ENCODE measurements at places on chromosomes 12 and 14. TPM values are rescaled to one million over a fixed set of nuclear protein-coding genes. Genes with fewer than 3 reads are reported as not detected.

The TAS2R13 gene
- total RNA-seq, result 0.63 TPM

The PRH2 gene
- not detected for total RNA-seq

The AKAP3 gene
- 7.1 TPM for total RNA-seq

DNA sequence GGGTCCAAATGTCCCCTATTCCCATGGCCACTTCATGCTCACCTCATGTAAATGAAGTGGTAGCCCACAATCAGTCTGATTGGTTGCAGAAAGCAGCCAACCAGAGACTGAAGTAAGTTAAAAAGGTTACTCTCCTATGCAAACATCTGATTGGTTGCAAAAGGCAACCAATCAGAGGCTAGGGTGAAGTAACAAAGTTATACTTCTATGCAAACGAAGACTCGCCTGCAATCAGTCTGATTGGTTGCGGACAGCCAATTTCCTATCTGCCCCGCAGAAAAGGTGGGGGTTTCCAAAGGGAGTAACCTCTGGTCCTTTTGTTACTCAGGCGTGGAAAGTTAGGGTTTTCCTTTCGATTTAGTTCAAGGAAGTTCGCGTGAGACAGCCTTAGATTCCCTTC is 208.1 kb upstream of the NEDD1 start:
- DNase-seq, result no peak

DNA sequence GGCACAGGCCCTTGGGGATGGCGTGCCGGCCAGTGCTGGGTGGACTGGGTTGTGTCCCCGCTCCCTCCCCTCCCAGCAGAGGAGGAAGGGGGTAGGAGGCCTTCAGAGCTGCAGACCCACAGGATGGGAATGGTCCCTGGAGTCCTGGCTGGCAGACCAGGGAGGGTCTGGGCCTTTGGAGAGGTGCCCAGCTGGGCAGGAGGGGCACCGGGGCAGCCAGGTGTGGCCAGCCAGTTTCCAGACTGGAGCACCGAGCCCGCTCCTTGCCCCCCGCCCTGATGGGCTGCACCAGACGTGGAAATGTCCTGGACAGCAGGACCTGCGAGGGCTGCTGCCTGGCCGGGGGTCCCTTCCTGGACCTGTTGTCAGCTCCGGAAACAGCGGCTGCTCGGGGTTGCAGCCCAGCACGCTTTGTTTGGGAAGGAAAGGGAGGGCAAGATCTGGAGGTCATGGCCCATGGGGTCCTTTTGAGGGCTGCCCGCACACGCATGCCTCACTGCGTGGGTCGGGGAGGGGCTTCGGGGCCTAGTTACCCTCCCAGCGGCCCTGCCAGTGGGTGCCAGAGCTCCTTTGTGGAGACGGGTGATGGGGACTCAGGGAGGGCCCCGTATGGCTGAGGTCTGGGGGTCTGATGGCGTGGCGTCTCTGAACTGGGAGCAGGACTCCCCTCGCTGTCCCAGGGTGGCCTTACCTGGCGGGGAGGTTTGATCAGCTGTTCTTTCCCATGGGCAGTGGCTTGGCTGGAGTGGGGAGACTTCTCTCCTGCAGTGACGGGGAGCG is 9.1 kb downstream of the KIF26A start:
- no peak for DNase-seq

DNA sequence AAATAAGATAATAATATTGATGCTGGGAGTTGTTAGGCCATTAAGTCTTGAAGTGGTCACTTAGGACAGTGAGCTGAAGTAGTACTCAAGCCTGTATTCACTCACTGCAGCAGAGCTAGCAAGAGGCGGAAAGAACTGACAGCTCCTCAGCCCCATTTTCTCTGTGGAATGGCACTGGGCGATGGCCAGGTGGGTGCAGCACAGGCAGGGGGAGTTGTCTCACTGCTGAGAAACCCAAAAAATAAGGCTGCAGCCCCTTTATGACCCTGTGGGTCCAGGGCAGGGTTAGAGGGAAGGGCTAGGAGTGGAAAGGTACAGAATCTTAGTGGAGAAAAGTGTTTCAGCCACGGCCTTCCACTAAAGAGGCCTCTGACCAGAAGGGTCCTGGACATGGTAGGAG is 35.5 kb downstream of the PDZRN4 start:
- DNase-seq, result no peak

DNA sequence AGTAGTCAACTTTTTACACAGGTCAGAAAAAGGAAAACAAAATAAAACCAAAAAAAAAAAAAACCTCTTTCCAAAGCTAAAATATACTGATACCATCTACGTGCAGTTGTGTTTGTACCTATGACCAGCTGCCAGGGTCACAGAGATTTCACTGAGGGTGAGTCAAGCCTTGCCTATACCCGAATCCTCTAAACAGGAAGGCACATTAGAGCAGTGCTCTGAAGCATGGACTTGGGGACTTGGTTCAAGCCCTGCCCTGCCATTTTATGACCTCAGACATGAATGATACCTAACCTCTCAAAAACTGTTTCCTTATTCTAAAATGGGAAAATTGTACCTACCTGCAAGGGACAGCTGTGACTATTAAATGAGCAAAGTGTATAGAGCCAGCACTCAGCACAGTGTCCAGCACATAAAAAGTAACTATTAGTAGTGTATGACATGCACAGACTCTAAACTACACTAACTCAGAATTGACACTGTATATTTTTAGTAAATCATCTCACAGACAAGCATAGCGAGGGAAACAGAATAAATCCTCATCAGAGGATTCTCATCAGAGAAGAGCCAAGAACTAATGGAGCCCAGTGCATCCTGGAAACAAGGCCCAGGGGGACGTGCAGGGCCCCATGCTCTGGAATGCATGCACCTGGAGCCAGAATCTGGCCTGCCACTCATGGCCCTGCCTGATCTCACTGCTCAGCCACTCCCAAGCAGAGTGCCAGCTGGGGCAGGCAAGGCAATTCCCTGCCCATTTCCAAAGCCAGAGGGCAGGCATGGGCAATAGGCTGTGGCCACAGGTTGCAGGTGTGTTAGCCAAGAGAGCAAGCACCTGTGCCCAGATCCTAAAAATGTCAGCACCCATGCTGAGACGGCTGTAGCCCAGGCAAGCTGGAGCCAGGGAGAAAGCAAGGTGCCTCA is 57.0 kb downstream of the NT5DC3 start:
- no peak for DNase-seq

DNA sequence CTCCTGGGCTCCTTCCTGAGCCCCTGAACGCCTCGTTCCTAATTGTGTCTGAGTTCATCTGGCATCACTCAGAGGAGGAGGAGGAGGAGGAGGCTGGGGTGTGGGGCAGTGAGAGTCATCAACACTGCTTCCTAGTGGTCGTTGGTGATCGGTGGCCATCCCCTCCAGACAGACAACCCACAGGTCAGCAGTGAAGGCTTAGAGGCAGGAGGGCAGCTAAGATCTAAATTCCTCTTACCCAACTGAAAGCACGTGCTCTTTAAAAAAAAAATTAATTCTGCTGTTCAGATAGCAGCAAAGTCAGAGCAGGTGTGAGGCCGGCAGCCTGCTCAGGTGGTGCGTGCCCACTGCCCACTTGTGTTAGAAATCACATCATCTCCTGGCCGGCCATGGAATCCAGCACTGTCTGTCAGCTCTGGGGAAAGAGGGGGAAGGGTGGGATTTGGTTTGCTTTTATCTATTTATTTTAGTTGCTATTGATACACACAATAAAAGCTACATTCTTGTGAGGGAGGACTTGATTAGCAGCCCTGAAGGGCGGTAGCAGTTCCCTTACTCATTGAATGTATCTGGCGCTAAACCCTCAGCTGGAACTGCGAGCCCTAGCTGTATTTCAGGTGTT is 46.6 kb downstream of the PPP2R5C start:
- DNase-seq, result no peak

- DNase-seq, result no peak
Observed at GRCh38 chr12:113815031-113815430, 151.1 kb downstream of the RBM19 start.

DNA sequence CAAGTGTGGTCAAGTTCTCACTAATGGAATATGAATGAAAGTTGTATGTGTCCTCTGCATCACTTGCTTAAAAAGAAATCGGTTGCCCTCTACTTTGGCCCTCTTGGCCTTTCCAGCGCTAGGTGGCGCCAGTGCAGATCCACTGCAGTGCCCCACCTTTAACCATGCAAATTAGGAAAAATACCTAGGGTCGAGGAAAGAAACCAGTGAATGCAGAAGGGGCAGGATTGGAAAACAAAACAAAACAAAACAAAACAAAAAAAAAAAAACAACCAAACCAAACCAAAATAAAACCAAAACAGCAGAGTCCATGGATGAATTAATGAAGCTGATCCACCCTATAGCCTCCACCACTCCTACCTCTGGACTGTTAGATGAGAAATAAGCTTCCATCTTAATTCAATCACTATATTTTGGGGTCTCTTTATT is 12.9 kb upstream of the NEMF start:
- peak; percentile 86 for DNase-seq

- DNase-seq, result no peak
Observed at GRCh38 chr12:112304436-112304835, 77.8 kb downstream of the HECTD4 start.

Measured in right atrium auricular region (tissue), 2 donors.